ENCODE measurements at places on chromosomes 6 and 20.

DNA sequence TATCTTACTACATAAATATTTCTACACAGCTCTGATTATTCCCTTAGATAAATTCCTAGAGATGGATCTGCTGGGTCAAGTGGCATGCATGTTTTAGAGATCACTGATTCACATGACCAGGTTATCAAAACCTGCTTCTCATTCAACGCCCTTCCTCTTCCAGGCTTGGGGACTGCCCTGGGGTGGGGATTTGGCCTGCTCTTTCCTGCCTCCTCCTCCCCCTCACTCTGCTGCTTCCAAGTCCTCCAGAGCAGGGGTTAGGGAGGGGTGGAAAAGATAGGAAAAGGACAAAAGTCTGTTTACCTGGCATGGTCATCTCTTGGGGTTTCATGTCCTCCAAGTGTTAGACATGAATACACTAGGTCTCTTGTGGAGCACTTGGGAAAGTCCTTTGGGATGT is 105.6 kb upstream of the GPR6 start:
- DNase-seq, result no peak

DNA sequence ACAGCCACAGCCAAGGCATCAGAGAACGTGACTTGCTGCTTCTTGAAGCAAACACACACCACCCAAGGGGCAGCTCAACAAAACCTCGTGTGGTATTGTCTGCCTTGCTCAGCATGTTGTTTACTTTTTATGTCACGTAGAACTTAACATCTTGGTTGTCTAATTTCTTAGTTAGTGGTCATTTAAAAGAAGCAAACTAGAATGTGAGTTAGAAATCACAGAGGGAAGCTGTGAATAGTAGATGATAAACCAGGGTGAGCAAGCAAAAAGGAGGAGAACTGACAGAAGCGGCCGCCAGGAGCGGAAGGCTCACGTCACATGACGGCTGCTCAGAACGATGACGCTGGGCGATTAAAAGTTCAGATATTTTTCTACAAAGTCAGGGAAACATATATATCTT is 51.5 kb upstream of the KIF25 start:
- DNase-seq, result no peak

- DNase-seq, result no peak
These were observed 109.8 kb downstream of the RFX6 start for GRCh38 chr6:116986819-116987218.

DNA sequence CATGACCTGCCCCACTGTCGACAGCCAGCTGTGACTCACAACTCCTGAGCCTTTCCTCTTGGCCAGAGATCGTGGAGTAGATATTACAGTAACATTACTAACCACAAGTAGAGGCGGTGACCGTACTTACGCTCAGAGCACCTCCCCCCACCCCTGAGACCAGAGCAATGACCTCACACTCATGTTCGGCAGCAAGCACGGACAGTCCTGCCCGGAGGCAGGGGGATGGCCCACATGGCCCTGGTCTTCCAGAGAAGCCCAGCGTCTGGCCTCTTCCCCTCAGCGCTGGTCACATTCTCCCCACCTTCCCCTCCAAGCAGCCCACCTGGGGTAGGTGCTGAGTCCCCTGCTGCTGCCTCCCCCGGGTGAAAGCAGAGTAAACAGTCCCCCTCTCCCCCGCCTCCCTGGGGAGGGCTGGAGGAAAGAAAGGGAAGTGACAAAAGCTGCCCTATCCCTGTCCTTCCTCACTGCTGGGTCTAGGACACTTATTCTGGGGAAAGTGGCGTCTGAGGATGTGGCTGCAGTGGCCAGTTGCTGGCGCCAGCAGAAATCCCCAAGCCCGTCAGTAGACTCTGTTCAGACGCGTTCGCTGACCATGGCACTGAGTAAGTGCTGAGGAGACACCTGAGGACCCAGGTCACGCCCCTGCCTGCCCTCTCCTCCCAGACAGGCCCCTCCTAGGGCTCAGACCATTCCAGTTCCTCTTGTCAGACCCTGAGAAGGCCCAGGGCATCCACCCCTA is 68.5 kb downstream of the MRPL14 start:
- no peak for DNase-seq

DNA sequence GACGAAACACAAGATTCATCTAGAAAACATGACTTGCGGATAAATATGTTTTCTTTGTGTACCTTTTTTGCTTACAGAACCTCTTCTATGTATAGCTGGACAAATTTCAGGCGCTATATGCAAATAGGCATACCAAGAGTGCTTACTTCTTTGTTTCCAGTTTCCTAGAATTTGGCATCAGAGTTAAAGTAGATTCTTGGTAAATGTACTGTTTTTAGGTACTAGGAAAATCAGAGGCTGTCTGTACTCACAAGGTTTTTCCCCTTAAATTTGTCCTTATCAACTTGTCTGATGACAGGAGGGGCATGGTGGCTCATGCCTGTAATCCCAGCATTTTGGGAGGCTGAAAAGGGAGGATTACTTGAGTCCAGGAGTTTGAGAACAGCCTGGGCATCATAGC is 124.9 kb upstream of the TMEM170B start:
- no peak for DNase-seq

DNA sequence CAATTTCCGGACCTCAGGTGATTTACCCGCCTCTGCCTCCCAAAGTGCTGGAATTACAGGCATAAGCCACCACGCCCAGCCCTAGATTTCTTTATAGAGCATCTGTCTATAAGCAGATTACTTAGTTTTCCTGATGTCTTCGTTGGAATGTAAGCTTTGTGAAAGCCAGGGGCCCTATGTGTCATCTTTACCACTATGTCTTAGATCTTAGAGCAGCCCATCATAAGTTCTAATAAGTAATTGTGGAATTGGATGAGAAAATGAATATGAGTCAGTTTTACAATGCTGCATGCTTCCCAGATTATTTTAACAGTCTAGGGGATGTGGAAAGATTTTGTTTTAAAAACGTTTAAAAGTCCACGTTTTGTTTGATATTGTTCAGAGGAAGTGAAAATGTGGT is 9.1 kb upstream of the ZBTB2 start:
- DNase-seq, result no peak

- DNase-seq, result no peak
These were observed 1058.6 kb upstream of the FLRT3 start for GRCh38 chr20:15396026-15396425.

DNA sequence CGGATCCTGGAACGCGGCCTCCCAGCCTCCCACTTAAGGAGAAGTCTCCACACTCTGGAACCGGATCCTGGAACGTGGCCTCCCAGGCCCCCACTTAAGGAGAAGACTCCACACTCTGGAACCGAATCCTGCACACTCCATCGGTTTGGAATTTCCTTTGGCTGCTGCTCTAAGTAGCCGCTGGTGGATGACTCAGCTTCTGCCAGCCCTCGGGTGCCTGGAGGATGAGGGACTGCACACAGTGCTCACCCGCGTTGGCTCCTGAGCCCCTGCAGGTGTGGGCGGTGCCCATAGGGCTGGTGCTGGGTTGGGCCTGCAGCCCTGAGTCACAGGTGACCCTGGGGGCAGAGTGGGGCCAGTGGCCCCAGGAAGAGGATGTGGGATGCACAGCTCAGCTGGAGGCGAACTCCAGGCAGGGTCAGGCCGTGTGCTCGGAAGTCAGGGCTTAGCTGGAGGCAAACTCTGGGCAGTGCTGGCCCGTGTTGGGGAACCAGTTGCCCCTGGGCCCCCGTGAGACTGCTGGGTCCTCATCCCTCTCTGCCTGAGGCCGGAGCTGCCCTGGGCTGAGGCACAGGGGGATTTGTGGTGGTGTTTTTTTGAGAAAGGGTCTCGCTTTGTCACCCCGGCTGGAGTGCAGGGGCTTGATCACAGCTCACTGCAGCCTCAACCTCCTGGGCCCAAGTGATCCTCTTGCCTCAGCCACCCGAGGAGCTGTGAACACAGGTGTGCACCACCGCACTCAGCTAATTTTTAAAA is 13.9 kb upstream of the TNFRSF6B start:
- DNase-seq, result peak; percentile 51

Data from ovary (tissue), 10 donors.